Natural killer cell (primary cell): ENCODE measurements at places on chromosomes 12 and 14.
A peak's percentile ranks its signal among the peaks of the same experiment; 100 is the strongest.

DNA sequence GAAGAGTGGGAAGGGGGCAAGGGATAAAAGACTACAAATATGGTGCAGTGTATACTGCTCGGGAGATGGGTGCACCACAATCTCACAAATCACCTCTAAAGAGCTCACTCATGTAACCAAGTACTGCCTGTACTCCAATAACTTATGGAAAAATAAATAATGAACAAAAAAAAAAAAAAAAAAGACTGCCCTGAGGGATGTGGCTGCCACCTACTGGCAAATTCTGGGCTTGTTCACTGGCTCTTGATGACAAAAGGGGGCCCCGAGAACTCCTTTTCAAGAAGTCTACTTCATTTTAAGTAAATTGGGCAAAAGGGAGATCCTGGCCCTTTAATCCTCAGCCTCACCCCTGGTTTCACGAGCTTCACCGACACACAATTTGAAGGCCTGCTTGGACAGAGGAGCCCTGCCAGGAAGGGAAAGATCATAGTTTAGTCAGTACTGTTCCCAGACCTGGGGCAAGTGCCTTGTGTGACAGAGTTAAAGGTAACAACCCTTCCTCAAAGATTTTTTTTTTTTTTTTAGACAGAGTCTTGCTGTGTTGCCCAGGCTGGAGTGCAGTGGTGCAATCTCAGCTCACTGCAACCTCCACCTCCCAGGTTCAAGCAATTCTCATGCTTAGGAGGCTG, 26.1 kb upstream of the STAC3 start:
- peaks cover 42% of the 10 kb centered on the region for H3K36me3 ChIP-seq
- H3K27me3 ChIP-seq, result no peaks in the 10 kb centered on the region
- DNase-seq, result no peak
- peaks cover 6% of the 10 kb centered on the region for H3K4me1 ChIP-seq

GRCh38 chr12:99444859-99445316, 202.7 kb upstream of the GARIN6 start:
- no peaks in the 10 kb centered on the region for H3K36me3 ChIP-seq
- no peaks in the 10 kb centered on the region for H3K4me1 ChIP-seq
- H3K27ac ChIP-seq, result no peak overlapping the region

DNA sequence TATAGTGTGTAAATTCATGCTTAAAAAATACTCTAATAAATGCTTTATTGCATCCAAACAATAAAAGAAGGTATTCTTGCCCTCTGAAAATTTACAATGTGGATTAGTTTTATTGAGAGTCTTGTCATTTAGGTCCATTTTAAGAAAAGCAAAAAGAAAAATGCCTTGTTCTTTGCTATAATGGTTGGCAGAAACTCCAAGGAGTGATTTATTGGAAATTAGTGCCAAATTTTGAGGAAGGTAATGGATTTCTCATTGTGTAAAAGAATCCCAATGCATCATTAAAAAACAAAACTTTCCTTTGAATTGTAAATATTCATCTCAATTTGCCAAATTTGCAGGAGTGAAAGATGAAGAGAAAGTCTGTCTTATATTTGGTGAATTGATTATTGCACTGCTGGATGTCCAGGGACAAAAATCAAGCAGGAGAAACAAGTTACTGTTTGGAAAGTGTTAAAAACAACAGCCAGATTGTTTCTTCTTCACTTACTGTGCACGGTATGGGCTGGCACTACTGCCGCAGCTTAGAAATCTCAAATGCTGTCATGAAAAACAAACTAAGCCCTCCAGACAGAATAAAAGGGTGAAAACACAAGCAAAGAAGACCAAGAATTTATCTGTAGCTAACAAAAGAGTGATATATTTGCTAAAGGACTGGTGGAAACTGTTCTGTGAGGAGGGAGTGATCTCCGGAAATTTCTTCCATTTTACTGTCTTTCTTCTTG, 511.7 kb downstream of the TMTC2 start:
- no peak overlapping the region for H3K4me3 ChIP-seq
- H3K36me3 ChIP-seq, result no peaks in the 10 kb centered on the region
- DNase-seq, result no peak
- no peaks in the 10 kb centered on the region for H3K4me1 ChIP-seq
- no peak overlapping the region for H3K27ac ChIP-seq

DNA sequence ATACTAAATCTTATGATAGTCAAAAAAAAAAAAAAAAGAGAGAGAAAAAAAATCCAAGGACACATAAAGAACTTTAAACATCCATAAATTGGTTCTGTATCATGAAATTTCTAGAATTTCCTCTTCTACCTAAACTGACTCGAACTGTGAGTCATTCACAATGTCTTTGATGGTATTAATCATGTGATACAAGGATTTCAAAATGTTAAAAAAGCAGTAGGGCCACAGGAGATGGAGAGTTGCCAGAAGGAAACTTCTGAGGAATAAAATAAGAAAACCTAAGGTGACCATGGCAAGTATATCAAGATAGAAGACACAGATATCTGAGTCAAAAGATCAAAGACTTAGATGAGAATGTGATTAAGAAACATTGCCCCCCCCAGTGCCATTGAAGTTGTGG, 1320.9 kb upstream of the FLRT2 start:
- H3K27me3 ChIP-seq, result no peaks in the 10 kb centered on the region
- H3K36me3 ChIP-seq, result no peaks in the 10 kb centered on the region
- H3K4me3 ChIP-seq, result no peak overlapping the region
- no peaks in the 10 kb centered on the region for H3K4me1 ChIP-seq

DNA sequence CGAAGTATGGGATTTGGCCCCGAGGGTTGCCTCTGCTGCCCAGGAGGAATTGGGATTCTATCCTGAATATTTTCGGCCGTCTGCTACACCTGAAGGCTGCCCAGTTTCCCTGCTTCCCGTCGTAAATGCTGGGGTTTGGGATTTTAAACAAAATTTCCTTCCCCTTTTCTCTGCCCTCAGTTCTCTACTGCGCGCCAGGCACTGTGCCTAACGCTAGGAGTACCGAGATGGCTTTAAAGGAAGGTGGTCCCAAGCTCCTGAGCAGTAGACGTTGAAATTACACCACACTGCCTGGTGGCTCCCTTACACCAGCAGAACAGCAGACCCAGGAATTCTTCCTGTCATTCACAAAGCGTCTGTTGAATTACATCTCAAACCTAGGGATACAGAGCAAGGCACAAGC, 566 bp upstream of the PRDM4 start:
- DNase-seq, result peak; percentile 47
- H3K27me3 ChIP-seq, result no peaks in the 10 kb centered on the region
- peaks cover 11% of the 10 kb centered on the region for H3K36me3 ChIP-seq
- peak overlapping the region; percentile 68 for H3K4me3 ChIP-seq
- H3K27ac ChIP-seq, result peak overlapping the region; percentile 78
- H3K4me1 ChIP-seq, result peaks cover 15% of the 10 kb centered on the region

GRCh38 chr12:49750027-49750995, 9.0 kb downstream of the TMBIM6 start:
- peaks cover 36% of the 10 kb centered on the region for H3K4me1 ChIP-seq
- DNase-seq, result peak; percentile 55
- no peaks in the 10 kb centered on the region for H3K27me3 ChIP-seq
- H3K4me3 ChIP-seq, result no peak overlapping the region
- peak overlapping the region; percentile 24 for H3K27ac ChIP-seq
- peaks cover 33% of the 10 kb centered on the region for H3K36me3 ChIP-seq

DNA sequence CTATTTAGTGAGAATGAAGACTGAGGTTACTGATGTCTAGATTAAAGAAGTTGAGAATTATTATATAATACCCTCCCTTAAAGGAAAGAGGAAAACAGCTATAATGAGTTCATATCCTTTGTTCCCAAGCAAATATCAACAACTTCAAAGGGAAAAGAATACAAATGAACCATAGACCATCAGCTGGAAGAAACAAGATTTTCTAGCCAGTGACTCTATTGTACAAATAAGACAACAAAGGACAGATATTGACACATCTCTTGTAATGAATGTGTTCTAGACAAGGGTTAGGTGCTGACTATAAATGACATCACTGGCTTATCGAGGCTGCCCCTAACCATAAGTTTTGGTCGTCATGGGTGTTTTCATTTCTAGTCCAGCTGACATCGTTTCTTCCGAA, 48.2 kb downstream of the SLC38A4 start:
- no peaks in the 10 kb centered on the region for H3K4me1 ChIP-seq
- no peak overlapping the region for H3K27ac ChIP-seq
- H3K36me3 ChIP-seq, result no peaks in the 10 kb centered on the region
- H3K4me3 ChIP-seq, result no peak overlapping the region
- H3K27me3 ChIP-seq, result peaks cover 2% of the 10 kb centered on the region
- no peak for DNase-seq

DNA sequence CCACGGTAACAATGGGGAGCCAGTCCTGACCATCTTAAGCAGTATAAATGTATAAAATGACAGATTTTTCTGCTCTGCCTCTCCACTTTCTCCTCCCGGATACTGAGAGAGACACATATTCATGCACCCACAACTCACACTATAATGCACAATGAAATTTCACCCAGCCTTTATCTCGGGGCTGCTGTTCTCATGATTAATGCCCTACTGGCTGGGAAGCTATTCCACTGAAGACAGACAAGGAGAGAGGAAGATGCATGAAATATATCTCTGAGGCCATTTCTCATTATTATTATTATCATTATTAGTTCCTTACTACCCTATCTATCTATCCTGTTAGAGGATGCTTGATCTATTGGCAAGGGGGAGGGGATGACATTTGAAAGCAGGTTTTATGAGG, 501.7 kb downstream of the DIO2 start:
- H3K27me3 ChIP-seq, result no peaks in the 10 kb centered on the region
- H3K4me1 ChIP-seq, result no peaks in the 10 kb centered on the region
- H3K4me3 ChIP-seq, result no peak overlapping the region

- no peak for DNase-seq
- no peaks in the 10 kb centered on the region for H3K36me3 ChIP-seq
- H3K4me3 ChIP-seq, result no peak overlapping the region
- no peaks in the 10 kb centered on the region for H3K4me1 ChIP-seq
- H3K27me3 ChIP-seq, result no peaks in the 10 kb centered on the region
These were observed 85.6 kb downstream of the MSRB3 start for GRCh38 chr12:65364046-65364445.

GRCh38 chr12:65339161-65339560, 60.7 kb downstream of the MSRB3 start:
- no peaks in the 10 kb centered on the region for H3K27me3 ChIP-seq
- no peaks in the 10 kb centered on the region for H3K36me3 ChIP-seq
- no peaks in the 10 kb centered on the region for H3K4me1 ChIP-seq
- no peak overlapping the region for H3K4me3 ChIP-seq
- DNase-seq, result no peak

GRCh38 chr12:27999970-28000369, 27.4 kb upstream of the PTHLH start:
- DNase-seq, result no peak
- no peaks in the 10 kb centered on the region for H3K27me3 ChIP-seq
- H3K36me3 ChIP-seq, result no peaks in the 10 kb centered on the region
- no peaks in the 10 kb centered on the region for H3K4me1 ChIP-seq
- H3K4me3 ChIP-seq, result no peak overlapping the region

- no peaks in the 10 kb centered on the region for H3K4me1 ChIP-seq
- H3K36me3 ChIP-seq, result no peaks in the 10 kb centered on the region
- no peak overlapping the region for H3K27ac ChIP-seq
- no peak overlapping the region for H3K4me3 ChIP-seq
These were observed 13.4 kb downstream of the CDKN3 start for GRCh38 chr14:54410215-54410614.

- no peak overlapping the region for H3K27ac ChIP-seq
- DNase-seq, result no peak
- no peaks in the 10 kb centered on the region for H3K27me3 ChIP-seq
- no peak overlapping the region for H3K4me3 ChIP-seq
These were observed 93.6 kb downstream of the DIP2B start for GRCh38 chr12:50598321-50598862.

- DNase-seq, result no peak
- H3K4me1 ChIP-seq, result no peaks in the 10 kb centered on the region
- no peak overlapping the region for H3K27ac ChIP-seq
- H3K27me3 ChIP-seq, result no peaks in the 10 kb centered on the region
- no peak overlapping the region for H3K4me3 ChIP-seq
- H3K36me3 ChIP-seq, result peaks cover 3% of the 10 kb centered on the region
These were observed 64.7 kb downstream of the TMCC3 start for GRCh38 chr12:94585626-94586025.

GRCh38 chr14:24238527-24239037, 3.8 kb downstream of the TINF2 start:
- peak; percentile 3 for DNase-seq
- H3K4me1 ChIP-seq, result peaks cover 32% of the 10 kb centered on the region
- H3K36me3 ChIP-seq, result peaks cover 66% of the 10 kb centered on the region
- H3K4me3 ChIP-seq, result no peak overlapping the region

- no peak overlapping the region for H3K4me3 ChIP-seq
- H3K4me1 ChIP-seq, result peaks cover 4% of the 10 kb centered on the region
These were observed 79.6 kb downstream of the NCOR2 start for GRCh38 chr12:124487834-124488165.

DNA sequence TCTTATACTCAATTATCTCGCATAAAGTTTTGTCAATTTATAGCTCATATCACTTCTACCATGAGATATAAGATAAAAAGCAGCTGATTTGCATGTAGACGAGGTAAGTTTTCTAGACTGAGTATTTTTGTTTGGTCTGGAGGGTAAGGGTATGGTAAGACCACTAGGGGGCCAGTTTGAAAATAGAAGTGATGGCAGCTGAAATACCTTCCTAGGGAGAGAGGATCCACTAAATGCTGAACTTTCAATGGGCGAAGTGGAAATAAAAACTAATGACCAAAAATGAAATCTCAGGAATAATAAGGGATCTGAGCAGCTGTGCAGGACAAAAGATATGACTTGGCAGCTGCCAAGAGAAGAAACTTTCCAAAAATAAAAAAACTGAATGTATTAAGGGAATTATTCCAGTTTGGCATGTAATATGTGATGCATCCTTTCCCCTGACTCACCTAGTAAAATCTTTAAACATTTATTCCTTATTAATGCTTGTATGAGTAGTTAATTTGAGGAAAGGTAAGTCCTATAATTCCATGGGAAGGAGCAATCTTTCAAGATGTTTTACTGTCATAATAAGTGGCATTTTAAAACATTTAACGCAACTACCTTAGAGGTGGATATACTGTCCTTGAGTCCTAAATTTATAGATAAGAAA, 754.5 kb downstream of the C12orf50 start:
- DNase-seq, result no peak
- no peak overlapping the region for H3K4me3 ChIP-seq
- no peaks in the 10 kb centered on the region for H3K27me3 ChIP-seq
- no peaks in the 10 kb centered on the region for H3K4me1 ChIP-seq
- H3K27ac ChIP-seq, result no peak overlapping the region
- H3K36me3 ChIP-seq, result no peaks in the 10 kb centered on the region
